ENCODE measurements at places on chromosomes 12 and 14. TPM values are rescaled to one million over a fixed set of nuclear protein-coding genes. Genes with fewer than 3 reads are reported as not detected.

DNA sequence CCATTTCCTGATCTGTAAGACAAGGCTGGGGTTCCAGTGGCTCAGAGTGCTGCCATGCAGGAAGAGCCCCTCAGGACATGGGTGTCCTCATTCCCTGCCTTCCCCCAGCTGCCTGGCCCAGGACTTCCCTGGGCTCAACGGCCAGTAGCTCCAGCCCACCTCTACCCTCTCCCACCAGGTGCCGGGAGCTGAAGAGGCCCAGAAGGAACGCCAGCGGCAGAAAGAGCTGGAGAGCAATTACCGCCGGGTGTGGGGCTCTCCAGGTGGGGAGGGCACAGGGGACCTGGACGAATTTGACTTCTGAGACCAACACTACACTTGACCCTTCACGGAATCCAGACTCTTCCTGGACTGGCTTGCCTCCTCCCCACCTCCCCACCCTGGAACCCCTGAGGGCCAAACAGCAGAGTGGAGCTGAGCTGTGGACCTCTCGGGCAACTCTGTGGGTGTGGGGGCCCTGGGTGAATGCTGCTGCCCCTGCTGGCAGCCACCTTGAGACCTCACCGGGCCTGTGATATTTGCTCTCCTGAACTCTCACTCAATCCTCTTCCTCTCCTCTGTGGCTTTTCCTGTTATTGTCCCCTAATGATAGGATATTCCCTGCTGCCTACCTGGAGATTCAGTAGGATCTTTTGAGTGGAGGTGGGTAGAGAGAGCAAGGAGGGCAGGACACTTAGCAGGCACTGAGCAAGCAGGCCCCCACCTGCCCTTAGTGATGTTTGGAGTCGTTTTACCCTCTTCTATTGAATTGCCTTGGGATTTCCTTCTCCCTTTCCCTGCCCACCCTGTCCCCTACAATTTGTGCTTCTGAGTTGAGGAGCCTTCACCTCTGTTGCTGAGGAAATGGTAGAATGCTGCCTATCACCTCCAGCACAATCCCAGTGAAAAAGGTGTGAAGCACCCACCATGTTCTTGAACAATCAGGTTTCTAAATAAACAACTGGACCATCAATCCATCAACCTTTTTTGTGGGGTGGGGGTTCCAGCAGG, 17.6 kb downstream of the AGAP2 start:
- no peak for DNase-seq

GRCh38 chr14:69335371-69335771, 62.7 kb downstream of the ERH start:
- DNase-seq, result no peak

- DNase-seq, result no peak
Measured at GRCh38 chr12:101599771-101600484, 5.2 kb downstream of the MYBPC1 start.

DNA sequence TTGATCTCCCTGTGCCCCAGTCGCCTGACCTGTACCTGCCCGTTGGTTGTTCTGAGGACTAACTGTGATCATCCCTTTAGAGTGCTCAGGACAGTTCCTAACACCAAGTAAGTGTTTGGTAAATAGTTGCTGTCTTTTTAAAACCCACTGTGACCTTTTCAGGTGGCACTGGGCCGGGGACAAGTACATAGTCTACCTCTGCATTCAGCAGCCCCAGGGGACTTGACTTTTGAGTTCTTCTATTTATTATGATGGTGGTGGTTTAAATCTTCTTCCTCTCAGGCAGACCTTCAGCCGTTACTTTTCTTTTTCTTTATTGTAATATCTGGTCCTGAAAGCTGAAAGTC, 38.8 kb downstream of the EVL start:
- no peak for DNase-seq

GRCh38 chr12:10082117-10082874, 16.5 kb downstream of the CLEC1A start:
- DNase-seq, result no peak

DNA sequence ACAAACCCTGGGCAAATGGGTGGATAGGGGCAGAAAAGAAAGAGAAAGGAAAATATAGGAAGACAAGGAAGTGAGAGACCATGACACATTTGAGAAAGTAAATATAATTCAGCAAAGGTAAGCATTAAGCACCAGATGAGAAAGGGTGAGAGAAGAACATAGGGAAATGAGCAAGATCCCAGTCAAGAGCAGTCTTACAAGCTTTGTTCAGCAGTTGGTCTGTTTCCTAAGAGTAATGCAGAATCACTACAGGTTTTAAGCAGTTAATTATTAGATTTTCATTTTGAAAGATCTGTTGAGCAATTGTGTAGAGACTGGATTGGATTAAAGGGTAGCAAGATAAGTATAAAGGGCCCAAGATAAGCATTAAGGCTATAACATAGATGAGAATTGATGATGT, 146.3 kb downstream of the PLCZ1 start:
- DNase-seq, result no peak

GRCh38 chr12:52918351-52918750, 13.5 kb upstream of the KRT8 start:
- no peak for DNase-seq

The PTHLH gene
- not detected for total RNA-seq

- no peak for DNase-seq
Measured at GRCh38 chr12:11840366-11840765, 190.9 kb downstream of the ETV6 start.
